ENCODE measurements at places on chromosomes 11 and 22.

DNA sequence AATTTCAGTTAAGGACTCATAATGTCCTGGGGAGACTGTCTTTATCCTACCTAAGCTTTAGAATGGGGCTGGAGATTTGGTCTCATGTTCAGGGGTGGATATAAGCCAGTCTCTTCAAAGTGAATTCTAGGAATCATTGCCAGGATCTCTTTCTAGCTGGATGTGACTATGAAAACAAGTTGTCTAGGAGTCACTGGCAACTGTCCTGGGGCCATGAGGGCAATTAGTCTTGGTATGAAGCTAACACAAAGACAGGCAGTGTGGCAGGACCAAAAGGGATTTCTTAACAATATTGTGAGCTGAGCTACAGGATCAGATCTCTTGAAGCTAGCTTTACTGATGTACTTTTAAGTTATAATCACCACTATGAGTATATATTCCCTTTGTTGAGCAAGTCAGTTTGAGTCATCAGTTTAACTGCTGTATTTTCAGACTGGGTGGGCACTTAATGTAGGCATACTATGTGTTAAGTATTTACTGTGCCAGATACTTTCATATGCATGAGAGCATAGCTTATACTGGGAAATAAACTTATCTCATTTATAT lies 390.0 kb upstream of the CCDC90B start:
- DNase-seq = no peak

- no peak for DNase-seq
Measured at GRCh38 chr22:43820651-43821305, 8.7 kb upstream of the EFCAB6 start.

DNA sequence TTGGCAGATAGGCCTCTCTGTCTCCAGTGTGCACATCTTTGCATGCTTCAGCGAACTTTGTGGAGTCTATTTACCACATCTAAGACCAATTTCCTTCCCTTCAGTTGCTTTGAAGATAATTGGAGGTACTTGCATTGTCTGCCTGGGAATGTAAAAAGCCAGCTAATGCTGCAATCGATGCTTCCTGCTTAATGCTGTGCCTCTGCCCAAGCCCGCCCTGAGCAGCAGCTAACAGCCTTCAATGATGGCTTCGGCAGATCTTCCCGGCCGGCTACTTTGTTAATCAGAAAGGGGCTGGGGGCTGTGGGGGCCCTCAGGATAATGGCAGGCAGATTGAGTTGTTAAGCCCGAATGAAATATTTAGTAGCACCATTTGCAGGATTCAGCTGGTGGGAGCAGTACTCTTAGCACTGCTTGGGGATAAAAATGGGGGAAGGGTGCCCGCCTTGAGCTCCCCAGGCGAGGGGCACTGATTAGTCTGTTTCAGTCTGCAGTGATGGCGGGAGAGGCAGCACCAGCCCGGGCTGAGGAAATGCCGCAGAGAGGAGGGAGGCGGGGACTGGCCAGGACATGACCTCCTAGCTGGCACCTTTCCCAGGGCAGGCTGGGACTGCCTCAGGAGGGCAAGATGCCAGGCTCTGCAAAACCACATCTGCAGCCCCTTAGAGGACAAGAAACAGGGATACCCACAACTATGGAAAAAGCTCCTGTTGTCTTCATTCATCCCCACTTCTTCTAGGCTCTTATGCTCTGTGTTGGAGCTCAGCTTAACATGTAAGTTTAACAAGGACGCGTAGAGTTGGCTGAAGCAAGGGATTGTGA lies 460.0 kb downstream of the BUD13 start:
- DNase-seq = no peak

DNA sequence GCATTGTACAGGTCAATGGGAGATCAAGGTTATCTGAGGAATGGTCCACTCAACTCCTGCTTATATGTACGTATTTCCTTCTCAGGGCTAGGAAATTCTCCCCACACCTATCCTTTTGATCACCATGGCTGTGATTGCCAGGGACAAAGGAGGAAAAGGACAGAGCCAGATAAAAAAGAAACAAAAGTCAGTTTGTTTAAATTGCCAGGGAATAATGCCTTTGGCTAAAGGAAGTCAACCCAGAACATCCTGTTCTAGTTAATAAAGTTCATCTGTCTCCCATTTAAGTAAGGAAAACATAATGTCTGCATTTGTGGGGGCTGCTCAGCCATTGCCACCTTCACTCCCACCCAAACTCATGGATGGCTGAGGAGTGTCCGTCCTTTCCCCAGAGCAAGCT lies 124.7 kb downstream of the ME3 start:
- DNase-seq = no peak

- no peak for DNase-seq
Measured at GRCh38 chr22:37842015-37842793, 1.9 kb downstream of the ANKRD54 start.

DNA sequence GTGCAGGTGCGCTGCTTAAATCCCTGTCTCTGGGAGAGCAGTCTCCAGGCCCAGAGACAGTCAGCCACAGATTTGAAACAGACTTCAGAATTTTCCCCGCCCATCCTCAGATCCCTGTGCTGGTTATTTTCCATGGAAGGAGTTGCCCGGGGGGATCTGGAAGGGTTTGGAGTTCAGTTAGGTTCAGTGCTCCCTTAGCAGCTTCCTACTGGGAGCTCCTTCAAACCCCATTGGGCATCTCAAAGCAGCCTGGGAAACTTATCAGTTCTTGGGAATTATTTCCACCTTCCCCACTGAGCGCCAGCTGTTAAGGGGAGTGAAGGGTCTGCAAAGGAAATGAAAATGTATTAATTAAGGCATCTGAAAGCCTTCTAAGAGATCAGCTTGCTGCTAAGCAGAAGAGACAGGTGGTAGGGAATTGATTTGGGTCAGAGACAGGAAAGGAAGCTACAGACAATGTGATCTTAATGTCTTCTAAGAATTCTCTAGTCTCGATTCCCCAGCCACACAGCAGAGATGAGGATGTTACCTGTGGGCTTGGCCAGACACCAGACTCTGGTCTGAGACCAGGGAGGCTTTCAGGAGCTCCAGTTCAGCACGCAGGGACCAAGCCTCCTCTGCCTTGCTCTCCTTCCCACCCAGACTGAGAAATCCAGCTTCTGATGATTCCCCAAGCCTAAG lies 106.2 kb upstream of the TBCEL start:
- no peak for DNase-seq

DNA sequence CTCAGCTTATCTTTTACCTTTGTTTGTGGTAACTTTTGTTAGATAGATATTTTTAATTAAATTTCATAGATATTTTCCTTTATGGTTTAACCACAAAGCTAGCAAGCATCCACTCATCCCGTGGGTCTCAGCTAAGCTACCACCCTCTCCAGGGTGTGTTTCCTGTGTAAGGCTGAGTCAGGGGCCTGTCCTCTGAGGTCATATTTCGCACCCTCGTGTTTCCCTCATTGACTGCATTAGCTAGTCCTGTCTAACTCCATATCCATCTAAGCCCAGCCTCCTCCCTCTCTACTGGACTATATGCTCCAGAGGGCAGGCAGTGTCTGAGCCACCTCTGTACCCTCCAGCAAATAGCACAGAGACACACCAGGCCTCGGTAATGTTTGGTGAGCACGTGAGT lies 16.7 kb downstream of the XRRA1 start:
- no peak for DNase-seq

DNA sequence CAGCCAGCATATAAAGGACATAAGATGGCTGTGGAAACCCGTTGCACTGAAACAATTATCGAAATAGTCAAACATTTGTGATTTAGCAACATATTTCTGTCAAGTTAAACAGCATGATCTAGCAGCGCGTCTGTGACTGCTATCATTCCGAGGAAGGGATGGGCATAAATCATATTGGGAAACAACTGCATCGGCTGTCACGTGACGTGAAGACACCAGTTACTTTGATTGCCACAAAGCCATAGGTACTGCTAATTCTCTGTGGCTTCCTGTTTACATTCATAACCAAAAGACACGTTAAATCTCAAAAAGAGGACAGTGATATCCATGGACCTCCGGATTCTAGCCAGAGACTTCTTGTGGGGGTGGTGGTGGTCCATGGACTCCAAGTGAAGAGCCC lies 87.8 kb downstream of the CACNA1I start:
- no peak for DNase-seq

DNA sequence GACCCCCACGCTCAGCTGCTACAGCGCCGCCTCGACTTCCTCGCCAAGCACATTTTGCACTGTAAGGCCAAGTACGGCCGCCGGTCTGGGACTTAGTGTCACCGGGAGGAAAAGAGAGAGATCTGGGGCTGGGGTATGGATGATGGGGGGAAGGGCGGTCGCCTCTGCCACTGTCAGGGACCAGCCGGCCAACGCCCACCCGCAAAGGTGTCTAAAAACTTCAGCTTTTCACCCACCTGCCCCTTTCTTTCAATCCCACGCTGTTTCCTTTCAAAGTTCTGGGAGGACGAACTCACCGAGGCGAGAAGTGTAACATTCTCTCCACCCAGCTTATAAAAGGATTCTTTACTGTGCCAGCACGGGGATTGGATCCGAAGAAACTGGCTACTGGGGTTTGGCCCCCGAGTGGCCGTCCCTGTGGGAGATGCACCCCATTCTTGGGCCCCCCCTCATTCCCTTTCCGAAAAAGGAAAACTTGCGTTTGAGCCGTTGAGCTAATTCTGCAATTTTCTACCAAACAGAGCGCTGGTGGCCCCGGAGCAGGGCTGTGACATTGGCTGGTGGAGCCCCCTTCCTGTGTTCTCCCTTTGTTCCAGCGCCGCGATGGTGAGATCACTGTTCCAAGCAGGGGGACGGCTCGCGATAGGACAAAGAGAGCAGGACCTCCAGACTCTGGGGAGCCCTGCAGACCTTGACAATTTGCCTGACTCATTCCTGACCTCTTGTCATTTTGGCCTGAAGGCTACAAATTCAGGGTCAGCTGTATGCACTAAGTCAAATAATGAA lies 1.8 kb downstream of the FJX1 start:
- DNase-seq = no peak

DNA sequence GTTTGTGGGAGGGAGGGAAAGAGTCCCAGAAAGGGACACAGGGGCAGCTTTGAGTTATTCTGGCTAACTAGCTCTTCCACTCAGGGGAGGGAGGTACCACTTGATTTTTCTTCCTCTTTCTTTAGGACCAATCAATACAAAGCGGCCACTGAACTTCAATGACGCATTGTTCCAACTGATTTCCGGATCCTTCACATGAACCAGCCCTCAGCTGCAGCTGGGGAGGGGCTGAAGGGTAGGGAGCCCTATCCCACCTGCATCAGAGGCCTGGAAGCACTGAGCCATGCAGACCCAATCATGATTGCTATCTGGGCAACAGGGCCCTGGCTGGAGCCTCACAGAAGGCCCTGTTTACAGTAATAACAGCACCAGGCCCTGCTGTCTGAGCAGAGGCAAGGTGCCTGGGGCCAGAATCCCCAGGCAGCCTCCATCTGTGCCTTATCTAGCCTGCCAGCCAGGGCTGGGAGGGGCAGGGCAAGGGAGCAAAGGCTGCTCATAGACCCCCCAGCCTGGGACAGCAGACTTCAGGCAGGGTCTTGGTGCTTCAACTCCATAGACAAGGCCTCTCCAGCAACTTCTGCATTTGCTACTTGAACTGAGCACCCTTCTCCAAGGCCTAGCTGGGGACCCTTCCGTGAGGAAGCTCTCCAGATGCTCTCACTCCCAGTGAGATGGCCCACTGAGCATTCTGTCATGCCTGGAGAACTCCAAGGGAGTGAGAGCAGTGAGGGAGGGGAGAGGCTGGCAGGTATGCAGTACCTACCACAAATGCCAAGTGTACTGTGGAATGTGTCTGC lies 22.5 kb downstream of the CLPB start:
- DNase-seq = no peak

DNA sequence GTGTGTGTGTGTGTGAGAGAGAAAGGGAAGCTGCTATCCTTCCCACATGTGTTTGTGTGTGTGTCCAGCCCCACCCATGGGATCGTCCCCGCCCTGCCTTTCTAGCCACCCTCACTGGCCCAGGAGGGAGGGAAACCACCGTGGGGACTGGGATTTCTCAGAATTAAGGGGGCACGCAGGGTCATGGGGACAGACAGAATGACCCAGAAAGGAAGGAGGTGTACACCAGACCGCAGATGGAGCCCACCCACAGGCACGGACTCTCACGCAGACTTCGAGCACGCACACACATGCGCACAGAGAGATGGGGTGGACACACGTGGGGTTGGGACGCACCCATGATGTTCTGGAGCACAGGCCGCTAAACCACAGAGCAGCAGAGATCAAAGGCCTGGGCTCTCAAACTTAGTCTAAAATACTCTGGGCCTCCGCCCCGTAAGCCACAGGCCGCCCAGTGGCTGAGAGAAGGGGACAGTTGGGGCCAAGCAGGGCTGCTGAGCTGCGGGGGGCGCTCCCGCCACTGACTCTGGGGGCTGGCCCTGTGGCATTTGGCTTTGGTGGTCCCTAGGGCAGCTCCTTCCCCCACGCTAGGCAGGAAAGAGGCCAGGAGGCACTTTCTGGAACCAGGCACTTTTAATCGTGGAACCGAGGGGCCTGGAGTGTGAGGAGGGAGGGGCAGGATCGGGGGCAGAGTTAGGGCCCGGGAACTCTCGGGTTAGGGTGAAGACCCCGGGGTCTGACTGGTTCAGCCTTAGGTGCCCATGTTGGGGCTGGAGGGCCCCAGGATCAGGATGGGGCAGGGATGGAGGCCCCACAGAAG lies 1.5 kb downstream of the IFITM5 start:
- DNase-seq = no peak

DNA sequence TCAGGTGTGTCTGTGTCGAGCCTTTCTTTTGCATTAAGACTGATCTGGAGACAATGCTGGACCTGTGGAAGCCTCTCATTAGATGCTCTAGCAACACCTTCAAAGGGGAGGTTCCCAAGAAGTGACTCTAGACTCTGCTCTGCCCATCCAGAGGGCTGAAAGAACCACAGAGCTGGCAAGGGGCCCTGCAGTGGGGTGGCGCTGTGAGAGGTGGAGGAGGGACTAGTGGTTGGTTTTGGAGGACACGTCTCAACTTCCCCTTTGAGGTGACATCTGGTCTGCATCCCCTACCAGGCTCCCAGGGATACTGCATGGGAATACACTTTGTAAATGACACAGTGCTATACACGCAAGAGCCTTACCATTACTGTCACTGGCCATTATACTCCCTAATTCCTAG lies 34.2 kb upstream of the SYT13 start:
- DNase-seq = no peak

GRCh38 chr11:7509966-7510365 lies 3.8 kb upstream of the PPFIBP2 start:
- no peak for DNase-seq

DNA sequence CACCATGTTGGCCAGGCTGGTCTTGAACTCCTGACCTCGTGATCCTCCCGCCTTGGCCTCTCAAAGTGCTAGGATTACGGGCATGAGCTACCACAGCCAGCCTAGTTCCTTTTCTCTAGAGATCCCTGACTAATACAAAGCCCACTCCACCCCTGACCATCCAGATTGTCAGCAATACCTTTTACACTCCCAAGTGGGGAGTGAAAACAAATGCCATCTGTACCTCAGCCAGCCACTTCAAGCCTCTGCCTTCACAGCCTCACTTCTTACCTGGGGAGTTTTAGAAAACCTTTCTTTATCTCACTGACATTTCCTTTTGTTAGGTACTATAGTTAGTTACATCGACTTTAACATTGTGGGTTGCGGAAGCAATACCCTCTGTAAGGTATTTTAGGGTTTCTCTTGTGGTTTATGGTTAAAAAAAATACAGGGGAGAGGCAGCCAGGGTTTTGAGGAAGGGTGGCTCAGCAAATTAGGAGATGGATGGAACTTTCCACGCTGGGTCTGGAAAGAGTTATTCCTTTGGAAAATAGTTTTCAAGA lies 8.9 kb downstream of the TOM1 start:
- DNase-seq = no peak

- peak; percentile 92 for DNase-seq
Measured at GRCh38 chr22:50342651-50343540, at the start of gene PPP6R2. PPP6R2 (plus strand) TSS chr22:50343327; CDS start chr22:50393909, 50,582 bp downstream.

- no peak for DNase-seq
Measured at GRCh38 chr22:42905702-42906183, 48.7 kb upstream of the ARFGAP3 start.

All from activated T-cell treated with anti-CD3 and anti-CD28 coated beads for 48 hours (primary cell).